ENCODE measurements at places on chromosomes 2 and 18.

GRCh38 chr2:124836416-124836815 is 811.3 kb downstream of the CNTNAP5 start:
- peak; percentile 85 for DNase-seq

DNA sequence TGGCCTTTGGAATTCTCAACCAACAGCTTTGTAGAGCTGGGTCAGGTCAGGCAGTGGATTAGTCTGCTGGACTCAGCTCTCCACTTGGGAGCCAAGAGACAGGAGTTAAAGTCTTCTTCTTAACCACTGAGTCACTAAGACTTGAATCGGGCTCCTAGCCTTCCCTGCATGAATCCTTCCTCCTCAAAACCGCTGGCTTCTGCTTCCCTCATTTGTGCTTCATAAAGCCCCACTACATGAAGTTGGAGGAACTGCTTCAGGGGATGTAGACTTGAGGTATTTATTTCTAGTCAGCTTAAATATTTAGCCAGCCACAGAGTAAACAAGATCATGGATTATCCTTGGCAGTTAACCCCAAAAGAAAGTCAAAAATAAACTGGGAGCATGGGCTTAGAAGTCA is 536.3 kb upstream of the TNP1 start:
- peak; percentile 53 for DNase-seq

- DNase-seq = no peak
Observed at GRCh38 chr2:20935168-20935775, 108.6 kb downstream of the APOB start.

- DNase-seq = no peak
Observed at GRCh38 chr2:158511706-158512105, 55.0 kb downstream of the PKP4 start.

DNA sequence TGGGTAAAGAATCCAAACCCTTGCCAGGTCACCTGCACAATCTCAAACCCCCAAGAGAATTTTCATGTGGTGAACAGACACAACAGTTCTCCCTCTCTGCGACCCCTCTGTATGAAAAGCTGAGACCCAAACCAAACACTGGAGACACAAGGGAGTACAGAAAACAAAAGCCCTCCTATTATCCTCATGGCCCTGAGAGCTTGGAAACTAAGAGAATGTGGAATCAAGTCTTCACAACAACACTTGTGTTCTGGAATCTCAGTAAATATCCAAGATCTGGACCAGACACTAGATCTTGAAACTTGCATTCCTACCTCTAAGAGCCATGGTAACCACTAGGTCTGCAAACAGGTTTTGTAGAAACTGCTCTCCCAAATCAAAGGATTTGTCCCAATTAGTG is 50.1 kb upstream of the CCDC150 start:
- DNase-seq = no peak

- DNase-seq = no peak
Observed at GRCh38 chr18:51655327-51655698, 457.8 kb upstream of the MEX3C start.

DNA sequence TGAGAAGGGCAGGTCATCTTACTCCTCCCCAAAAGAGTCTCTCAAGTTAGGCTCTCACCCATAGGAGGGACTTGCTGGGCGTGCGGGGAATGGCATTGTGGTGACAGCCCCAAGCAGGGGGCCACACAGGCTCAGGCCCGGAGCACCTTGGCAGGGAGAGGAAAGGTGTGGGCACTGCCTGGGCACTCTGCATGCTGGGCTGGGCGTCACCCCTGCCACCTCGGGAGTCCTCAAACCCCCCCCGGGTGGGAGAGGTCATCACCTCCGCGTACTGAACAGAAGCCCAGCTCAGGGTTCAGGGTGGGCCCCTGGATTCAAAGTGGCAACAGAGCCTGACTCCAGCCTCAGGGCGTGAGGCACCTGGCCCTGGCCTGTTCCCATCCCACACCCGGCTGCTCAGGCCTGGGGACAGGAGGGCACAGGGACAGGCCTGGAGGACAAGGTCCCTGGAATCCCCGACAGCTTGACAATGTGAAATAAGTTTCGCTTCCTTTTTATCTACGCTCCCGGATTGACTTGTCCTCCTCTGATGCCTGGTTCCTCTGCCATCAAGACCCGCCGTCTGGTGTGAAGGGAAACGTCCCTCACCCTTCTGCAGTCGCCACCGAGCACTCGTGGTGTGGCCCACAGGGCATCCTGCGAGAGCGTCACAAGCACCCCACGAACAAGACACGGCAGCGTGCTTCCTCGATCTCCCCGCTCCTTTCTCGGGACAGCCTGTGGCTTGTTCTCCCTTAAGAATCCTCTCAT is 97.8 kb downstream of the HDAC4 start:
- DNase-seq = no peak

GRCh38 chr18:27996801-27997272 is 180.1 kb downstream of the CDH2 start:
- DNase-seq = no peak

Measured in BJ (cell line).